ENCODE measurements at places on chromosomes 4 and X. TPM values are rescaled to one million over a fixed set of nuclear protein-coding genes. Genes with fewer than 3 reads are reported as not detected.

- H3K36me3 ChIP-seq = peaks cover 3% of the 10 kb centered on the region
- DNase-seq = no peak
- H3K27me3 ChIP-seq = no peaks in the 10 kb centered on the region
- H3K27ac ChIP-seq = no peak overlapping the region
These were observed 80.2 kb downstream of the ADGRA3 start for GRCh38 chr4:22435652-22436051.

- peak overlapping the region; percentile 86 for H3K27ac ChIP-seq
- no peak for DNase-seq
- H3K36me3 ChIP-seq = peaks cover 48% of the 10 kb centered on the region
- H3K27me3 ChIP-seq = no peaks in the 10 kb centered on the region
- no peak overlapping the region for H3K4me3 ChIP-seq
- peaks cover 37% of the 10 kb centered on the region for H3K4me1 ChIP-seq
These were observed 10.1 kb downstream of the IDS start for GRCh38 chrX:149494844-149495565.

GRCh38 chr4:61918987-61919386, 718.9 kb downstream of the ADGRL3 start:
- peaks cover 7% of the 10 kb centered on the region for H3K4me1 ChIP-seq
- no peaks in the 10 kb centered on the region for H3K27me3 ChIP-seq
- H3K36me3 ChIP-seq = no peaks in the 10 kb centered on the region
- no peak for DNase-seq
- H3K4me3 ChIP-seq = no peak overlapping the region

- no peaks in the 10 kb centered on the region for H3K4me1 ChIP-seq
- no peak overlapping the region for H3K4me3 ChIP-seq
- H3K27ac ChIP-seq = no peak overlapping the region
- H3K36me3 ChIP-seq = no peaks in the 10 kb centered on the region
These were observed 201.0 kb upstream of the ARSJ start for GRCh38 chr4:114180481-114180880.

DNA sequence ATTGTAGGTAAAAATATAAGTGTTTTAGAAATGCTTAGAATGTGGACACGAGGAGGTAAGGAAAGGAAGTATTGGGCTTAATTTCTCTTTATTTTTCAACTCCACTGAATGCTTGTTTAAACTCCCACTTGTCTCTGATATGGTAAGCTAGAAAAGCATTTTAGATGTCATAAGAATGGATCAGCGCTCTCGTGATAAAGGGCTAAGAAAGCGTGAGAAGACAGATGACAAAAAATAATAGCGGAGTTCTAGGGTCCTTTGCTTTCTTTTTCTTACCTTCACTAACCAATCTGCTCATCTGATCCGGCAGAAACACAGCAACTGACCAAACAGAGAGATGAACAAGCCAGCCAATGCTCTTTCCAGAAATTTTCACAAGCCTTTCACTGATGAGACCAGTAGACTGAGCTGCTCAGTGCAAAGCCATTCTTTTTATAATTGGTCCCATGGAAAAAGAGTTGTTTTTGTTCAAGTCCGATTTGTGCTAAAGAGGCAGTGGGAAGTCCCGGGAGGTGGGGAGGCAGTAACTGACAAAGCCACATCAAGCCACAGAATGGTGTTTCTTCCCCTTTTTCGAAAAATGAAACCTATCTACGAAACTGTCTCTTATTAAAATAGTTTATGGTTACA, at the start of gene TASL:
Gene TASL, minus strand, starts transcription at position 405 of the 630 bp plus-strand sequence. CDS start 17,411 bp downstream, outside the sequence.
- no peaks in the 10 kb centered on the region for H3K4me1 ChIP-seq
- DNase-seq = no peak
- peak within 1 kb of the TSS; percentile 27 for H3K27ac ChIP-seq

DNA sequence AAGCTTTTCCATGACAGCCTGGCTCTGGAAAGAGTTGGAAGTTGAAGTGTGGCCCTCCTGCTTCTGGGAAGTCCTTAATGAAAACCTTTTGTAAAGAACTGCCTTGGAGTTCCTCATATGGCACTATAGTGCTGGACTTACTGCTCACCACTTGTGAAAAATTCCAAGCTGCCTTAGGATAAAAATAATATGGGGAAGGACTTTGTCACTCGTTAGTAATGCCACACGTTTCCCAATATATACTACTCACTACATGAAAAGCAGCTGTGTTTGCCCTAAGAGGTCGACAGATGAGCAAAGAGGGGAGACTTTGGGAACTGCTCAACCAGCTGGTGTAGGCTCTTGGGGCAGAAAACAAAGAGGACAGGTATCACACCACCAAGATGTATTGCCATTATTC, 11.7 kb downstream of the OPHN1 start:
- no peaks in the 10 kb centered on the region for H3K36me3 ChIP-seq
- no peak overlapping the region for H3K4me3 ChIP-seq
- H3K27me3 ChIP-seq = no peaks in the 10 kb centered on the region
- H3K4me1 ChIP-seq = peaks cover 33% of the 10 kb centered on the region

DNA sequence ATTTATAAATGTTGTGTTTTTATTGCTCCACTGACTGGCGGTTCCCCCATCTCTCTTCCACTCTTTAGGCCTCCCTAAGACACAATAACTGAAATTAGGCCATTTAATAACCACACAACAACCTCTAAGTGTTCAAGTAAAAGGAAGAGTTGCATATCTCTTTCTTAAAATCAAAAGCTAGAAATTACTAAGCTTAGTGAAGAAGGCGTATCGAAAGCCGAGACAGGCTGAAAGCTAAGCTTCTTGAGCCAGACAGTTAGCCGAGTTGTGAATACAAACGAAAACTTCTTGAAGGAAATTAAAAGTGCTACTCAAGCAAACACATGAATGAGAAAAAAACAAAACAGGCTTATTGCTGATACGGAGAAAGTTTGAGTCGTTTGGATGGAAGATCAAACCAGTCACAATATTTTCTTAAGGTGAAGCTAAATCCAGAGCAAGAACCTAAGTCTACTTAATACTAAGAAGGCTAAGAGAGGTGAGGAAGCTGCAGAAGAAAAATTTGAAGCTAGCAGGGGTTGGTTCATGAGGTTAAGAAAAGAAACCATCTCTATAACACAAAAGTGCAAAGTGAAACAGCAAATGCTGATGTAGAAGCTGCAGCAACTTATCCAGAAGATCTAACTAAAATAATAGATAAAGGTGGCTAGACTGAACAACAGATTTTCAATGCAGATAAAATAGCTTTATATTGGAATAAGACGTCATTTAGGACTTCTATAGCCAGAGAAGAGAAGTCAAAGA, 194.0 kb upstream of the TTC29 start:
- no peak overlapping the region for H3K27ac ChIP-seq
- no peaks in the 10 kb centered on the region for H3K36me3 ChIP-seq
- DNase-seq = no peak
- H3K4me3 ChIP-seq = no peak overlapping the region

GRCh38 chr4:4720646-4721045, 138.8 kb upstream of the MSX1 start:
- no peak for DNase-seq
- no peaks in the 10 kb centered on the region for H3K36me3 ChIP-seq
- H3K27ac ChIP-seq = no peak overlapping the region
- no peaks in the 10 kb centered on the region for H3K27me3 ChIP-seq
- H3K4me1 ChIP-seq = no peaks in the 10 kb centered on the region

DNA sequence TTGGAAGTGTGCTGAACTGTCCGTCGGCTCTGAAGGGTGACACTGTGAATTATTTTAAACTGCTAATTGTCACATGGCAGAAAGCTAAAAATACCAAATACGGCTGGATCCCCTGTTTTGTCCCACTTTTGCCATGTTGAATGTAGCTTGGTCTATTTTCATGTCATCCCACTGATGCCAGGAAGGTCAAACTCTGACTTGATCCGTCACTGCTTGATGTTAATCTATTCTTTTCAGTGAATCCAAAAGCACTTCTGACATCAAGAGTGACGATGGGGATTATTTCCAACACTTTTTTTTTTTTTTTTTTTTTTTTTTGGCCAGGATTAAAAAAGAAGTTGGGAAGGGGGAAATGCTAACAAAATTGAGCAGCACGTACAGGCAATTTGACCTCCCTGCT, 734.6 kb upstream of the TENM3 start:
- no peak overlapping the region for H3K27ac ChIP-seq
- H3K27me3 ChIP-seq = no peaks in the 10 kb centered on the region
- no peak for DNase-seq
- no peak overlapping the region for H3K4me3 ChIP-seq

- H3K36me3 ChIP-seq = peaks cover 83% of the 10 kb centered on the region
- H3K4me1 ChIP-seq = no peaks in the 10 kb centered on the region
- no peaks in the 10 kb centered on the region for H3K27me3 ChIP-seq
- no peak overlapping the region for H3K4me3 ChIP-seq
These were observed 33.9 kb downstream of the RPS3A start for GRCh38 chr4:151133311-151133710.

DNA sequence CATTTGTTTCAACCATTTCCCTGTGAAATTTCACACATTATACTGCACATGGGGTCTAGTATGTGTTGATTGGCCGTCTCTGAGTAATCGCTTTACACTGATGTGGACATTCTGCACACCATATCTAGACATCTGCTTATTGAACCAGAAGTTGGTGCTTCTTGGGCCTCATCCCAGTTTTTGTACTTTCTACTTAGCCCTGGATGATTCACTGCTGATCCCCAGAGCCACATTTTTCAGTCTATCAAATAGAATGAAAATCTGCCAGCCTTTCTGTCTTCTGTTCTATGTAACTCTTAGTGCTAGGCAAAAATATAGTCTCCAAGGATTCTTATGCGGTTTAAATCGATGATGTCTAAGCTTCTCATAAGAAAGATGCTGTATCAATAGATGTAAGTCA, 40.5 kb upstream of the RELL1 start:
- H3K4me3 ChIP-seq = no peak overlapping the region
- no peaks in the 10 kb centered on the region for H3K4me1 ChIP-seq
- H3K27me3 ChIP-seq = peaks cover 5% of the 10 kb centered on the region
- H3K27ac ChIP-seq = no peak overlapping the region

DNA sequence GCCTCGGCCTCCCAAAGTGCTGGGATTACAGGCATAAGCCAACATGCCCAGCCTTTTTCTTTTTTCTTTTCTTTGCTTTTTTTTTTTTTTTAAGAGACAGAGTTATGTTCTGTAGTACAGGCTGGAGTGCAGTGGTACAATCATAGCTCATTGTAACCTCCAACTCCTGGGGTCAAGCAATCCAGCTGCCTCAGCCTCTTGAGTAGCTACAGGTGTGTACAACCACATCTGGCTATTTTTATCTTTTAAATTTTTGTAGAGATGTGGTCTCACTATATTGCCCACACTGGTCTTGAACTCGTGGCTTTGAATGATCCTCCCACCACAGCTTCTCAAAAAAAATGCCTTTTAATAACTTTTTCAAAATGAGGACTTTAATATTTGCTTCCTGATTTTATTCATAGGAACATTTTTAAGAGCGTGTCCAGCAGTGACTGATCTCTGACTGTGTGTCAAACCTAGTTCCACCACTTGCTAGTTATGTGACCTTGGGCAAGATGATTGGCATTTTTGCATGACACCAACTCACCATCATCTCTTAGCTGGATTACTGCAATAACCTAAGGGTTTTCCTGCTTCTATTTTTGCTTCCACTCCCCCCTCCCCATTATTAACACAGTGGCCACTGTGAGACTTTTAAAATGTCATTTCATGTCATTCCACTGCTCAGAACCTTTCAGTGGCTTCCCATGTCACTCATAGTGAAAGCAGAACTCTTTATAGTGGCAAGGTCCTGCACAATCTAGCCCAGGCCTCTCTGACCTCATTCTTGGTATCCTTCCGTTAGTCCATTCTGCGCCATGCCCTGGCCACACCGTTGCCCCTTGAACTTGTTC, 4.5 kb upstream of the TNIP3 start:
- DNase-seq = no peak
- H3K4me1 ChIP-seq = no peaks in the 10 kb centered on the region
- H3K4me3 ChIP-seq = no peak overlapping the region
- no peak overlapping the region for H3K27ac ChIP-seq

The SYP gene
- total RNA-seq = 1.6 TPM

The RBM3 gene
- total RNA-seq = 121 TPM

Measured in left ventricle myocardium inferior (tissue), 1 donor.